Renal cortical epithelial cell (primary cell): ENCODE measurements at places on chromosomes 2 and 18. TPM values are rescaled to one million over a fixed set of nuclear protein-coding genes. Genes with fewer than 3 reads are reported as not detected.

GRCh38 chr2:197261808-197262226 lies 48.8 kb downstream of the ANKRD44 start:
- no peak for DNase-seq

- peak; percentile 92 for DNase-seq
Observed at GRCh38 chr2:237695201-237695780, 67.9 kb downstream of the LRRFIP1 start.

GRCh38 chr2:117553448-117553847 lies 261.0 kb upstream of the DDX18 start:
- DNase-seq, result no peak

DNA sequence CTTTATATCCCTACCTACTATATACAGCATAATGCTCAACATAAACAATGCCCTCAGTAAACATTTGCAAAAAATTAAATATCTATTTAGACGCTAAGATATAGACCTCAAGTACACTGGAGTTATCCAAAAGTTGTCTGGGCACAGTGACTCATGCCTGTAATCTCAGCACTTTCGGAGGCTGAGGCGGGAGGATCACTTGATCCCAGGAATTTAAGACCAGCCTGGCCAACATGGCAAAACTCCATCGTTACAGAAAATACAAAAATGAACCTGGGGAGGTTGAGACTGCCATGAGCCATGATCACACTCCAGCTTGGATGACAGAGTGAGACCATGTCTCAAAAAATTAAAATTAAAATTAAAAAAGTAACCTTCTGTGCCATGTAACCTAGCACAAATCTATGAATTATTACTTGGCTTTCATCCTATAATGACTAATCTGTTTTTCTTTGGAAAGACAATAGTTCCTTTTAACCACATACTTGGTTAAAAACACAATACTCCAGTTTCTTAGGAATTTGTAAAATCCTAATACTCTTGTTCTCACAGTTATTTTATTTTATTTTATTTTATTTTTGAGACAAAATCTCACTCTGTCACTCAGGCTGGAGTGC lies 6.7 kb upstream of the TNFAIP6 start:
- DNase-seq, result peak; percentile 35

- DNase-seq, result no peak
Observed at GRCh38 chr2:230929381-230930148, 4.5 kb upstream of the GPR55 start.

DNA sequence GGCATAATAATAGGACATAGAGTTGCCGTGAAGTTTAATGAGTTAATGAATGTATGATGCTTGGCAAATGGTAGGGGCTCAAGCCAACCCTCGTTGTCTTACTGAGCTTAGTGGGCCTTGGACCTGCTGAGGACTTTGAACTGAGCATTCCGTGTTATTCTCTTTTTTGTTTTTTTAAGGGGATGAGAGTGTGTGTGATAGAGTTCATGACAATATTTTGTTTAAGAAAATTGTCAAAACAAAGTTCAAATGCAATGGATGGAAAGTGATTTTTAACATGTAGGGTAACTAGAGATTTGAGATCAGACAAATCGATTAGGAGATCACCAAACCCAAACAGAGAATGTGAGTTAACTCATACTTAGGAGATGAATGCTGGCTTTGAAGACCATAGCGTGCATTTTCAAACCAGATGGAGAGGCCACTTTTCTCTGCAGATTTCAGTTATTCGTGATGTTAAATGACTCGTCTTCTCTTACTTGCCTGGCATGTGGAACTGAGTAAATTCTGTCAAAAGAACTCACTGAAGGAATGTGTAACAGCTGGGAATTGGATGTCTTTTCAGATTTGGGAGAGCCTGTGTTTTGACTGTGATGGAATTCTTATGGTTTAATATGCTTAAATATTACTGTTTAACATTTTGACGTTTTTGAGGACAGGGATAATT lies 88.7 kb downstream of the NEDD4L start:
- DNase-seq, result peak; percentile 17

DNA sequence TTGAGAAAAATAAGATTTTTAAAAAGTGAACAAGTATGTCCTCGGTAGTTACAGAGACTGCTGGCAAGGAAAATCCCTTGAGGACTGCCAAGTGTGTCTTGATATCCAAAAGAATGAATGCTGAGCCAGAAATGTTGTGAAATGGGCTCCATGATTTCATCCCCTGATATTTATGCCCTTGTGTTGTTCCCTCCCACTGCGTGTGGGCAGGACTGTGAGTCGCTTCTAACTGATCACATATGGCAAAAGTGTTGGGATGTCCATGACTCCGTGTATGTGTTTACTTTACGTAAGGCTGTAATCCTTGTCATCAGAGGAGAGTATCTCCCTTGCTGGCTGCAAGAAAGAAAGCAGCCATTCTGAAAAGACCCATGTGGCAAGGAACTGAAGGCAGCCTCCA lies 285.1 kb downstream of the SS18 start:
- DNase-seq, result no peak

DNA sequence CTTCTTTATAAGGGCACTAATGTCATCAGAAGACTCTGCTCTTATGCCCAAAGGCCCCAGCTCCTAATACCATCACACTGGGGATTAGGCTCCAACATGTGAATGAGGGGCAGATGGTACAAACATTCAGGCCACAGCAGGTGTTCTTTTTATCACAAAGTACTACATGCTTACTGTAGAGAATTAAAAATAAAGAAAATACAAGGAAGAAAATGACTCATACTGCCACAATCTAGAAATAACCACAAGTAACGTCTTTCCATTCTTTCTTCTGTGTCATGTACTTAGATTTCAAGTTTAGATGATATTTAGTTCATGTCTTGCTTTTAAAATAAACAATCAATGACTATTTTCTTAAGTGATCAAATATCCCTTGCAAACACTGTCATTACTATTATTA lies 100.3 kb upstream of the NEDD4L start:
- DNase-seq, result peak; percentile 27

- DNase-seq, result no peak
Observed at GRCh38 chr2:45674035-45674816, 22.8 kb downstream of the PRKCE start.

GRCh38 chr18:7319161-7319560 lies 88.3 kb downstream of the LRRC30 start:
- DNase-seq, result no peak

DNA sequence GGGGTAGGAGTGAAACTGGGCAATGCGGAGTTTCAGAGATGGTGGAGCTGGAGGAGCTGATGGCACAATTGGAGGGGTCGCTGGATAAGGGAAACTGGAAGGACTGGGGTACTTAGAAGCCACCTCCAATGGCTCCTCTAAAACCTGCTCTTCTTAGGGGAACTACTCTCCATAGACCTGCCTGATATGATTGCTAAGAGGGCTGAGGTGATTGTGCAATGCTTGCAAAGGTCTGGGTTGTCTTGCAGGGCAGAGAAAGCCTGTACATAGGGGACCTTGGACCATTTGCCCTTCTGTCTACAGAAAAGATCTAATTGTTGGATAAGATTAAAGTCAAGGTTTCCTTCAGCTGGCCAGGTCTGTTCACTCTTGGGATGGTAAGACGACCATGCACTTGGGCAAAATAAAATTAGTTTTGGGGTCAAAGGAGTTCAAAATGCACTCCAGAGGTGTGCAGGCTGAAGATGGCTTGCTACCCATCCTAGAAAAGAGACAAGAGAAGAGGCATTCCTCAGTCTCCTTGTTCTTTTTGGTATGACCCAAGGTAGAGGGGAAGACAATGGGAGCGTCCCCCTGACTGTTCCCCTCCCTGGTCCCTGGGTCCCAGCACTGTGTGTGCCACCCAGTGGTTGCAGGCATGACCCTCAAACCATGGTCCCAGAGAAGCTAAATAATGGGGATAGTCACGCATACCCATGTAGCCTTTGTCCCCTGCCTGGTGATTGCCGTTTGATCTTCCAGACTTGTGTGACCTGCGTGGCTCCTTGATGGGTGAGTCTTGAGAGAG lies 41.1 kb downstream of the STK17B start:
- DNase-seq, result no peak

DNA sequence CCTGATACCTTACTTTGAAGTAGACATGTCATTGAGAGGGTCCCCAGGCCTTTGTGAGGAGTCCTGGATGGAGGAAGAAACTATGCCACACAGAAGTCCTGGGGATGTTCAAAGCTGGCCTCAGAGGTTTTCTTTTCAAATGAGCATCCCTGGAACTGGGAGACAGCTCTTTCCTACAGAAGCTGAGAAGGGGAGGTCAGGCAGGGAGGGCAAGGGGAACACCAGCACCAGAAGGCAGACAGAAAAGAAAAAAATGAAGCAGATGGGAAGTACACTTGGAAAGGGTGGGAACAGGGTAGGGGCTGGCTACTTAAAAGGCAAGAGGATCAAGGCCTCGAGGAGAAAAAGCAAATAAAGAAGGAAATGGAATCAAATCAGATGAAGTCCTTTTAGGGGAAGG lies 120.0 kb downstream of the FMNL2 start:
- DNase-seq, result no peak

GRCh38 chr2:217710211-217710765 lies 292.5 kb downstream of the TNS1 start:
- DNase-seq, result peak; percentile 24

DNA sequence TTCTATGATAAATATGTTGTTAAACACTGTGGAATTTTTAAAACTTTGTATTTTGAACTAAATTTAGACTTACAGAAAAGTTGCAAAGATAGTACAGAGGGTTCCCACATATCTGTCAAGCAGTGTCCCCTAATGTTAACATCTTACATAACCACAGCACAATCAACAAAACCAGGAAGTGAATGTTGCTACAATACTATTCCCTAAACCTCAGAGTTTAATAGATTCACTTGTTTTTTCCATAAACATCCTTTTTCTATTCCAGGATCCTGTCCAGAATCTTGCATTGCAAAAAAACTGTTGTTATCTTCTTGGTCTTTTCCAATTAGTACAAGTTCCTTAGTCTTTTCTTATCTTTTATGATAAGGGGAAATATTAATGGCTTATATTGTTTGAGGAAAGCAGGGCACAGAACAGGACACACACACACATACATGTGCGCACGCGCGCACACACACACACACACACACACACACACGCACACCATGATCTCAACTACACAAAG lies 251.1 kb upstream of the TRIB2 start:
- DNase-seq, result no peak

- no peak for DNase-seq
Observed at GRCh38 chr2:10223471-10223870, 79.2 kb upstream of the HPCAL1 start.

DNA sequence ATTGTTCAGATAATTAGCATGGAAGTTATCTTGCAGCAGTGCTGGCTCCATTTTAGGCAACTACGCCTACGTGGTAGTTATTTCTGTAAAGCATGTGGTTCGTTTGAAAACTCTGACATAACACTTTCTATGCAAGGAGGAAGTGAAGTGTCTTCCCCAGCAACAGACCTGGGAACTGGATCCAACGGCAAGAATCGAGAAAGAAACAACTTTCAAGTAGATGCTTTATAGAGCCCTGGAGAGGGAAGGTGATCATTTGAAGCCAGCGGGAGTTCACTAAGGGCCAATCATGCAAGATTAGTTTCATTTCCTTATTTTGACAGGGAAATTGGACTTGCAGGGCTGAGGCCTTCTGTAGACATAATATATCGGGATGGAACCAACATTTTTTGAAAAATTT lies 218.3 kb downstream of the ACKR3 start:
- DNase-seq, result no peak

GRCh38 chr2:24359129-24360049 lies 947 bp downstream of the ITSN2 start:
- peak; percentile 31 for DNase-seq

- DNase-seq, result no peak
Observed at GRCh38 chr18:45666520-45666919, 51.2 kb downstream of the SLC14A2 start.

GRCh38 chr2:88187927-88188326 lies 17.8 kb downstream of the THNSL2 start:
- no peak for DNase-seq

The POTEJ gene
- total RNA-seq, result not detected in 2 replicates

The GREB1 gene
- 0.25 TPM in 1 of 2 replicates, not detected in the other for total RNA-seq

The FBLN7 gene
- total RNA-seq, result 0.15 and 0.52 TPM in 2 replicates

The SNORC gene
- 0.69 and 2.1 TPM in 2 replicates for total RNA-seq

The MBD1 gene
- total RNA-seq, result 32.6 and 62.7 TPM in 2 replicates

The DSC2 gene
- 25.7 and 48.8 TPM in 2 replicates for total RNA-seq

The EGR4 gene
- total RNA-seq, result not detected in 2 replicates

The PLCL1 gene
- total RNA-seq, result under 0.01 and 1.2 TPM in 2 replicates

The NETO1 gene
- 0.89 and 4.9 TPM in 2 replicates for total RNA-seq

The OTOF gene
- total RNA-seq, result under 0.01 and 0.15 TPM in 2 replicates
